Ovary (tissue), 10 donors: ENCODE measurements at places on chromosomes 13 and 19.
A peak's percentile ranks its signal among the peaks of the same experiment; 100 is the strongest.

GRCh38 chr13:32905864-32906180 is 110.4 kb upstream of the KL start:
- DNase-seq, result peak; percentile 36

- no peak for DNase-seq
These were observed 1366.0 kb downstream of the UQCRFS1 start for GRCh38 chr19:27846944-27847343.

DNA sequence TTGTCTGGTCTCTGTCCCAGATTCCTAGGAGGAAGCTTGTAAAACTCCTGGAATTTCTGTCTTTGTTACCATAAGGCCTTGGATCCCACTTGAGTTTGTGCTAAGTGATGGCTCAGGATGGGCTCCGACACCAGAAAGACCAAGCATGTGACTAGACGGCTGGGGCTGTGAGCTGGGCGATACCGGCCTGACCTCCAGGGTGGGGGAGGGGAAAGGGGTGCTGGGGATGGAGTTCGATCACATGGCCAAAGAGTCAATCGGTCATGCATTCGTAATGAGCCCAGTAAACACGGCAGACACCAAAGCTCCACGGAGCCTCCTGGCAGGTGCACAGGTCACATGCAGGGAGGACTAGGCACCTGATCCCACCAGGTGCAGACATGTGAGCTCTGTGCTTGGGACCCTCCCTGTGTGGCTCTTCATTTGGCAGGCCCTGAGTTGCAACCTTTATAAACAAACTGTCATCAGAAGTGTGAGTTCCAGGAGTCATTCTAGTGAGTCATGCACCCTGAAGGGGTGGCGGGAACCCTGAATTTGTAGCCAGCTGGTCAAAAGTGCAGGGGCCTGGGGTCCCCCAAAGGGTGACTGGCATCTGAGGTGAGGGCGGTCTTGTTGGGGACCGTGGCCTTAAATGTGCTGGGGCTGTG is 27.1 kb downstream of the ELAVL1 start:
- DNase-seq, result no peak

GRCh38 chr13:36480726-36481427 is 48.6 kb downstream of the CCNA1 start:
- no peak for DNase-seq

DNA sequence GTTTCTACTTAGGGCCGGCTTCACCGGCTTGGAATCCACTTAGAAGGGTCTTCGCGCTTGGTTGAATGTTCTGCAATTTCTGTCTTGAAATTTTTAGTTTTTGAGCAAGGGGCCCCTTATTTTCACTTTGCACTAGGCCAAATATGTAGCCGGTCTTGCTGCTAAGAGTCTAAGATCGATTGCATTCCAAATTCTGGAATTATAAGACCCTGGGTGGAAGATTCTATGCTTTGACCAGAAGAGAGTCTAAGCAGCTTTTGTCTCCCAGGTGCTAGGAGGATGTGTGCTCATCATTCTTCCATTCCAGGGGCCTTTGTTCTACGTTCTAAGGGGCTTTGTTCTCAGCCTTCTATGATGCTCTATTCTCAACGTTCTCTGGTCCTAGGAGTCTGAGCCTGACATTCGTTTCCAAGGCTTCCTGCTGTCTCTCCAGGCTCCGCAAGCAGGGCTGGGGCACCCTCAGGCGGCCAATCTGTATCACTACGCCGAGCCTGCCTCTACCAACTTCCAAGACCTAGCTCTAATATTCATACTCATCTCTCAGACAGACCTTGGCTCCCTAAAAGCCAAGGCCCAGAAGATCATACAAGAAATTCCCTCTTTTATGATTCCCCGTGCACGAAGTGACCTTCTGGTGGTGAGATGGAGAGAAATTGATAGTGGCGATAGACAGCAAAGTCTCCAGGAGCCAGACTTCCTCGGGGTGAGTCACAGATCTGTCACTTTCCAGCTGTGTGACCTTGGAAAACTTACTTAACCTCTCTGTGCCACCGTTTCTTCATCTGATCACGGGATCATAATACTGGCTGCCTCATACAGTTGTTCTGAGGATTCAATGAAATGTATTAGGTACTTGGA is 982 bp upstream of the DACT3 start:
- DNase-seq, result peak; percentile 81

GRCh38 chr13:27117158-27117557 is 54.5 kb downstream of the USP12 start:
- DNase-seq, result no peak

GRCh38 chr13:50357136-50357535 is 341.9 kb downstream of the KCNRG start:
- no peak for DNase-seq

- no peak for DNase-seq
These were observed 2.6 kb upstream of the HAUS5 start for GRCh38 chr19:35609851-35610353.

DNA sequence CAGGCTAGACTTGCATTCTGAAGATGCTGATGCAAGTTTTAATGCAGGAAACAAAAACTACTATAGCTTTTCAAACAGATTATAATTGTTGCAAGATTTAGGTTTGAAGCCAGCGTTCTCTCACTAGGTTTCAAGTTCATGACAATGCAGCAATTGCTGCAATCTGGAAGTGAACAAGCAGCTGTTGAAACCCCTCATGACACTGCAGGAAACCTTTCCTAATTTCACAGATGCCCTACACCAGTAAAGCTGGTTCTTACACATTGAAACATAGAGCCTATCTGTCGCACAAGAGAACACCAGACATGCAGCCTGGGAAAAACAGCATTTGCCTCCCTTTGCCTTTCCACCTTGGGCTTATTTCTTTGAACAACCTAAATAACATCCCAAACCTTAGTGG is 1737.2 kb upstream of the MIR17HG start:
- no peak for DNase-seq

DNA sequence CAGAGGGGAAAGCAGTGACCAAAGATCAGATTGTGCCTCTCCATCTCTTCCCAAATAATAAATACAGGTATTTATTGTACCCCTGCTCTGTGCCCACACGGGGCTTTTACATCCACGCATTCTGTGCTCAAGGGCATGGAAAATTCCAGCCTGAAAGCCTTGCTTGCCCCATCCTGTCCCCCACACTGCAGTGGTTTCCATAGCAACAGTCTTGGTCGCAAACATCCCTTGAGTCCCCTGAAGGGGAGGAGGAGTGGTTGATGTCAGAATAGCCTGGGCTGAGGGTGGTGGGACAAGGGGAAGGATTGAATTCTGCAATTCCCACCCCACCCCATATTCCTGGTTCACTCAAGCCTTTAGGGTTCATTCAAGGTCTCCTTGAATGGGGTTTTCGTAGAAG is 41.0 kb upstream of the USP29 start:
- no peak for DNase-seq

DNA sequence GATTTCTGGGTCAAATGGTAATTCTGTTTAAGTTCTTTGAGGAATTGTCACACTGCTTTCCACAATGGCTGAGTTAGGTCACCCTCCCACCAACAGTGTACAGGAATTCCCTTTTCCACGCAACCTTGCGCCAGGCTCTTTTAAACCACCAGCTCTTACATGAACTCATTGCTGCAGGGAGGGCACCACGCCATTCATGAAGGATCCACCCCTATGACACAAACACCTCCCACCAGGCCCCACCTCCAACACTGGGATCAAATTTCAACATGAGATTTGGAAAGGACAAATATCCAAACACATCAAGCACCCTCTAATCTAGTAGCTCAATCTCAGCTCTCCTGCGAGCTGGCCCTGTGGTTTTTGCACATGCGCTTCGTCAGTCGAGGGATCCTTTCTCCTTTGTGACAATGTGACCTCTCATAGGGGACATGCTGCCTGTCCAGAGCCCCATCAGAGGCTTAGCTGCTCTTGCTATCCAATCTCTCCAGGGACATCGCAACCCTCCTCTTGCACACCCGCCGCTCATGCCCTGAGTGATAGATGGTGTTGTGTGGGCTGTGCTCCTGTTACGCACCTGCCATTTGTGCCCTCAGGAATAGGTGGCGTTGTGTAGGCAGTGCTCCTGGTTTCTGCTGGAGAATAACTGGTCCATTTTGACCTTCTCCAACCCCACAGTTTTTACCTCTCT is 328.0 kb downstream of the UQCRFS1 start:
- DNase-seq, result no peak

DNA sequence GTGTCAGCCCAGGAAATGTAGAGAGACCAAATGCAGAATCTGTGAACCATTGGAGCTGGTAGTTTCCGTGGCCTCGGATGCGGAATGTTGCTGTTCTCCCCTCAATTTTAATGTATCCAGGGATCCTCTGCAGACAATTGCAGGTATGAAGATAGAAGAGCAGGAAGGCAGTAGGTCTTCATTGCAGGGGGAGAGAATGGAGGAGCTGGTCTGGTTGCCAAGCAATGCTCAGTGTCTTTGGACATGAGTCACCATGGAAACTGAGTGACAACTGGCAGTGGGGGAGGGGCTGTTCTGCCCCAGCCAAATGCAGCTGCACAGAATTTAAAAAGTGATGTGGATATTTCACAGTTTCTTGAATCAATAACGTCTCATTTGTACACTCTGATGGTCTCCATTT is 56.1 kb upstream of the ZNF835 start:
- no peak for DNase-seq

DNA sequence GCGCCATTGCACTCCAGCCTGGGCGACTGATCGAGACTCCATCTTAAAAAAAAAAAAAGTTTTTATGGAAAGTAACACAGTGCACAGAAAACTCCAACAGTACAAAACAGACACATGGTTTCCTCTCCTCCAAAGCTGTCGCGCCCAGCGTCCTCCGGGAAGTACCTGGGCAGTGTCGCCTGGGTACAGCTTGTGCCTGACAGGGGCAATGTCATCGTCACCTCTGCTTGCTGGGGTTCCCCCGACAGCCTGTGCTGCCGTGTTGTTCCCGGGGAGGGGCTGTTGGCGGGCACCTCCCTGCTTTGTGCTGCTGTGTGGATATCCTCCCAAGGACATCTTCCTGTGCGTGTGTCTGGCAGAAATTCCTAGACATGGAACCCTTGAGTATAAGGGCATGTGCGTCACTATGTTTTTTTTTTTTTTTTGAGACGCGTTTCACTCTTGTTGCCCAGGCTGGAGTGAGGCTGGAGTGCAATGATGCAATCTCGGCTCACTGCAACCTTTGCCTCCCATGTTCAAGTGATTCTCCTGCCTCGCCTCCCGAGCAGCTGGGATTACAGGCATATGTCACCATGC is 2.4 kb upstream of the F2RL3 start:
- peak; percentile 60 for DNase-seq

GRCh38 chr13:39603424-39603947 is 493 bp upstream of the LHFPL6 start:
- DNase-seq, result peak; percentile 51

DNA sequence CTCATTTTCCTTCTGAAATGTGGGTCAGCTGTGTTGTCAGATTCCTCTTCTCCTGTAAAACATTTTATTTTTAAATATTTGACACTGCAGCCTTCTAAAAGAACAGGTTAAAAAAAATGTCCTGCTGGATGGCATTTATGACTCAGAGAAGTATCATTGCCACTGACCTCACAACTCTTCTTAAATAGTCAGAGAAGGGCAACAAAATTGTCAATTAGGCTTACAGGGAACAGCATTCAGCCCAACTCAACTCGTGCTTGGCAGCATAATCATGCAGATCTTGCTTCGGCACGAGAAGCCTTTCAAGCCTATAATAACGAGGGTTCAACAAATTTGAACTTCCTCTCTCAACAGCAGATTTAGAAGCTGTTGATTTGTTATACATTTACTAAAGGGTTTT is 296.7 kb upstream of the DACH1 start:
- no peak for DNase-seq

GRCh38 chr13:42028113-42028799 is 20.2 kb upstream of the DGKH start:
- DNase-seq, result no peak

DNA sequence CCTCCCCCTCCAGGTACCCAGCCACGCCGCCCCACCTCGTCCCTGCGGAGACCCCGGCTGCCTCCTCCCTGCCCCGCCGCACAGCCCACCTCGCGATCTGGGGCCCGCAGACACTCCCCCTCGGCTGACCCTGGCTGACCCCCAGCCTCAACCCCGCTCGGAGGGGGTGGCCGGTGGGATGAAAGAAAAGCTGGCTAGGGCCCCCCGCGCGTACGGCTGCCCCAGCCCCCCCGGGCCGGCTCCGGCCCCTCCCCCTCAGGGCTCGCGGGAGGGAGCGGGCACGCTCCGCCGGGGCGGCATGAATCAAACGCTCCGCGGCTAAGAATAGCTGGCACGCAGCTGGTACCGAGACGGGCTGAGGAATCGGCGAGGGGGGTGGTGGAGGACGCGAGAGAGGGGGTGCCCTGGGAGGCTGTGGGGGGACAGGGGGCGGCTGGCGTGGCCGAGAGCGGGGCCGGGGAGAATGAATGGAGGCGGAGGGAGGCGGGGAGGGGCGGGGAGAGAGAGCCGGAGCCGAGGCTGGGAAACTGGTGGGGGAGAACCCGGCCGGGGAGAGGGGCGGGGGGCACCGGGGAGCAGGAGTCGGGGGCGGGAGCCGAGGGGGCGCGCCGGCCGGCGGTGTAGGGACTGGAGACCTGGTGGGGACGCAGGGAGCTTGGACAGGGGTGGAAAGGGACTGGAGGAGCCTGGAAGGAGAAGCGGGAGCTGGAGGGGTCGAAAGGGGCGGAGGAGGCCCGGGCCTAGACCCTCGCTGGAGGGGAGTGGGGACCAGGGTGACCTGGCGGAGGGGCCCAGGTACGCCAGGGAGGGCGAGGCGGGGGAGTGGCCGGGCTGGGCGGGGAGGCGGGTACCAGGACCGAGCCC is 1.1 kb downstream of the SHANK1 start:
- DNase-seq, result no peak

- peak; percentile 60 for DNase-seq
These were observed 84.3 kb downstream of the FGF14 start for GRCh38 chr13:102317593-102317992.
